ENCODE measurements at places on chromosomes 12 and 14. TPM values are rescaled to one million over a fixed set of nuclear protein-coding genes. Genes with fewer than 3 reads are reported as not detected.

GRCh38 chr14:103692159-103692558, 23.1 kb downstream of the XRCC3 start:
- no peak for DNase-seq

The KDM5A gene
- 36.4 TPM for total RNA-seq

The FAM181A gene
- total RNA-seq, result not detected

The PKP2 gene
- 376 TPM for total RNA-seq

The C14orf180 gene
- total RNA-seq, result 17.1 TPM

The SLC10A1 gene
- total RNA-seq, result not detected

The TCL1B gene
- total RNA-seq, result not detected

DNA sequence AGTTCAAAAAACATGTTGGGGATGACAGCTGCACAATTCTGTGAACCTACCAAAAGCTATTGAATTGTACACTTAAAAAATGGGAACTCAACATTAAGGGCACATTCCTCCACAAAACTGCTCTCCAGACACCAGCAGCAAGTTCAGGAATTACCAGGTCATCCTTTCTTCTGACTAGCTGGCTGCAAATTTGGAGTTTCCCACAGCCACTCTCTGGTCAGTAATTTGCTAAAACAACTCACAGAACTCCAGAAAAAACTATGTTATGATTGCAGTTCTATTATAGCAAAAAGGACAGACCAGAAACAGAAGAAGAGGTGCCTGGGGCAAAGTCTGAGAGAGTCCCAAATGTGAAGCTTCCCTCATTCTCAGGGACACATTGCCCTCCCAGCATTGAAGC, 20.1 kb upstream of the PLEKHD1 start:
- peak; percentile 12 for DNase-seq

- DNase-seq, result no peak
Measured at GRCh38 chr14:104438166-104438887, 141.2 kb upstream of the C14orf180 start.

- DNase-seq, result no peak
Measured at GRCh38 chr12:131363393-131363792, 347.5 kb upstream of the SFSWAP start.

DNA sequence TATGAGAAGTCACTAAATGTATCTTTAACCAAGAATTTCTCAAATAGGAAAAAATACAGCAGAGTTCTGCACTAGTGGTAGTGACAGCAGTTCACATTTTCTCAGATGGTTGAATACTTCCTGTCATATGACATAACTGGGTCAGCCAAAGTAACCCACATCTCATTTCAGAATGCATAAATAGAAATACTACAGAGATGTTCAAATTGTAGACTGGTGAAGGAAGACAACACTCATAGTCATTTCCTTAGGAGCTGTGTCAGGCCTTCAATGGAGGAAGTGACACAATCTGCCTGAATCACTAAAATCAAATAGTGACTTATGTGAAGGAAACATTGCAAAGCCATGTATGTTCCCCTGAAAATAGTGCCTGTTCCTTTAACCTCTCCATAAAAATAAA, 32.4 kb downstream of the FERMT2 start:
- peak; percentile 57 for DNase-seq

DNA sequence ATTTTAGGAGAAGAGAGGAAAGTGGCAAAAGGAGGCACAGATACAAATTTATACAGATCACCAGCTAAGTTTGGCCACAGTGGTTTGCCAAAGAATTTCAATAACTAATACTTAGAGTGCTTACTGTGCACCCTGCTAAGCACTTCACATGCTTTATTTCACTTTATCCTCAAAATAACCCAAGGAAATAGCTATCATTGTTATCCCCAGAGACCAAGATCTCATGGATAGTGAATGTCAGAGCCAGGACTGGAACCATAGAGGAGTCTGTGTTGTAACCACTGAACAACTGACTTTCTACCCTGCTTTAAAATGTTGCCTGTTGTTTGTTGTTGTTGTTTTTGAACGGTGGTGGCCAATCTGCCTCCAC, 1.3 kb upstream of the TCP11L2 start:
- peak; percentile 11 for DNase-seq

The TOGARAM1 gene
- total RNA-seq, result 20.7 TPM

- no peak for DNase-seq
Measured at GRCh38 chr12:2284321-2284813, 231.6 kb downstream of the CACNA1C start.

The RNU4-1 gene
- not detected for total RNA-seq

The TMEM30B gene
- not detected for total RNA-seq

DNA sequence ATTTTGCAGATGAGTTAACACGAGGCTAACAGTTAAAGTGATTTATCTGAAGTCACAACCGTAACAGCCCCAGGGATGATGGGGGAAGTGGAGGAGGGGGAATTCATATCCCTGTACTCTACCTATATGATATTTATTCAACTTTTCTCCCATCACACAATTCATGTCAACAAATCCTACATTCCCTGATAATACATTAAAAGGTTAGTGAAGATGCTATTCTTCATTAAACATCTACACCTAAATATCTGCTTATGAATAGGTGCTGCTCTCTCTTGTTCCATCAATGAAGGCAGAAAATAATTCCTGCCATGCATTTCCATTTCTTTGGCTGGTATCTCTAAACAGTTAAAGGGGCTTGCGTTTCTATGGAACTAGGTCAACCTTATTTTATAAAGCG, 6.8 kb downstream of the YBX3 start:
- DNase-seq, result no peak

DNA sequence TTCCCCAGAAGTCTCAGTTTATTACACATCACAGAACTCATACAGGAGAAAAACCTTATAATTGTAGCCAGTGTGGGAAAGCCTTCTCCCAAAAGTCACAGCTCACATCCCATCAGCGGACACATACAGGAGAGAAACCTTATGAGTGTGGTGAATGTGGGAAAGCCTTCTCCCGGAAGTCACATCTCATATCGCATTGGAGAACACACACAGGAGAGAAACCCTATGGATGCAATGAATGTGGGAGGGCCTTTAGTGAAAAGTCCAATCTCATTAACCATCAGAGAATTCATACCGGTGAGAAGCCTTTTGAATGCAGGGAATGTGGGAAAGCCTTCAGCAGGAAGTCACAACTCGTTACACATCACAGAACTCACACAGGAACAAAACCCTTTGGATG, 20.1 kb downstream of the ZNF84 start:
- no peak for DNase-seq

- no peak for DNase-seq
Measured at GRCh38 chr12:101599311-101599710, 4.5 kb downstream of the MYBPC1 start.

- DNase-seq, result no peak
Measured at GRCh38 chr14:96085369-96085768, 46.2 kb downstream of the C14orf132 start.

DNA sequence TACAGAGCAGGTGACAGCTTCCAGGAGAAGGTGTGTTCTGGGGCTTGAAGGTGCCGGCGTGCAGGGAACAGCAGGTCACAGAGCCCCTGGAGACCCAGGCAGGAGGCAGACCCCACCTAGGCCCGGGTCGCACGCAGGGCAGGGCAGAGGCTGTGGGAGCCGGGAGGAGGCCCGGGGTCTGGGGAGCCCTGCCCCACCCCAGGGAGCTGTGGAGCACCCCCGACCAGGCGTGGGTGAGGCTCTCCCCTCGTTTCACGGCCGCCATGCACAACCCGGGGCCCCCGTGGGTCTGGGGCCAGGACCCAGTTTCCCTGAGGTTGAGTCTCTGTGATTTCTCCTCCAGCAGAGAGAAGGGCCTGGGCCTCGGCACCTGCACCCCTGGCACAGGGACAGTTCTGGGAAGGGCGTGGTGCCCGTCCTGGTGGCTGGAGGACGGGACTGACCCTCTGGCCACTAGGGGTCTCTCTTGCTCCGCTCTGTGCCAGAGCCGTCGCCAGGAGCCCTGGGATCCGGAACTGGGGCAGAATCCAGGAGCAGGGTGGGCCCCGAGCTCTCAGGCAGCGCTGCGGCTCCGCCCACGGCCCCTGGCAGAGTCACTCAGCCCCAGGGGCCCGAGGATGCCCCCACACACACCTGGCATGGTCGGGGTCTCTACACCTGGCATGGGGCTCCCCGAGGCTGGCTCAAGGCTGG, 75.2 kb upstream of the FBRSL1 start:
- DNase-seq, result peak; percentile 87

- no peak for DNase-seq
Measured at GRCh38 chr14:96416292-96416691, 24.4 kb downstream of the AK7 start.

DNA sequence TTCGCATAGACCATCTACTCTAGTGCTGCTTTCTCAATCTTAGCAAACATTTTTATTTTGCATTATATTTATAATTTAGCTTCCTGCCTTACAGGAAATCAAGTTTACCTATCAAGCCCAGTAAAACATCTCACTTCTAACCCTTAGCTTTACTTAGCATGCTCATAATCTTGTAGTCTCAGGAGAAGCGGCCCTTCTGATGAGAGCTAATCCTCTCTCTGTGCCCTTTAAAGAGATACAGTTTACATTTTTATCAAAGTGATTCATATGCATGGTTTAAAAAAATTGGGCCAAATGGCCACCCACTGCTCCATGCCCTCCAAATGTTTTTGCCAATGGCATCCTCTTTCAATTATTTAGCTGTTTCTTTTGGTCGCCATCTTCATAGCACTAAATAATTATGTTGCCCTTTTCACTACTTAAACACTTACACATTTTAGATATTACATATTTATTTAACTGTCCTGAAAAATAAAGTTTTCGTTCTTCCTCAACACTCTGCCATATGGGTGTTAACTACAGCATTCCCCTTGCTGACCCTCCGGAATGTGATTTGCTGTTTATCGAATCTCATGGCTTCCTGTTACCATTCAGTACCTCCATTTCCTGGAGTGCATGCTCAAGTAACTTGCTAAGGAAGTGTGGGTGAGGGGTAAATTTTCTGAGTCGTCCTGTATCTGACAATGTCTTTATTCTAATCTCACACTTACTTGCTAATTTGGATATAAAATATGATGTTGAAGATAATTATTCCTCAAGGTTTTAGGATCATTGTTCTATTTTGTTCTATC, 29.3 kb downstream of the YLPM1 start:
- no peak for DNase-seq

GRCh38 chr12:107458163-107458562, 227.4 kb upstream of the PWP1 start:
- DNase-seq, result peak; percentile 2

- DNase-seq, result no peak
Measured at GRCh38 chr14:63524537-63525155, 18.5 kb downstream of the PPP2R5E start.

- DNase-seq, result no peak
Measured at GRCh38 chr12:114450515-114451300, 44.8 kb upstream of the TBX5 start.

The PROX2 gene
- total RNA-seq, result not detected

- peak; percentile 14 for DNase-seq
Measured at GRCh38 chr12:15979096-15980092, 68.3 kb downstream of the DERA start.

DNA sequence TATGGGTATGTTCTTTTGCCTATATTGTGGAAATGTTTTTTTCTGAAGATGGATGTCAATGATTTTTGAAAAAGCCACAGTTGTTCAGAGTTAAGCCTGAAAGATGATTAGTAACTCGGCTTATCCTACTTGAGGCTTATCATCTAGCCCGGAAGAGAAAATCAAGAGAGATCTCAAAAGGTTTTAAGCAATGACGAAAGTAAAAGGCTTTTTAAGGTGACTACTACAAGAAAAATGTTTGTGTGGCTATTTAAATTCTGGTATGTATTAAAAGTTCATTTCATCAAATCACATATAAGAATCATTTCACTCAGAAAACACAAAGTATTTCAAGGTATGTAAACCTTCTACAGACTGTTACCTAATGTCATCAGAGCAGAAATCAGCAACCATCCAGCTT, 40.2 kb downstream of the HEATR5A start:
- DNase-seq, result no peak

GRCh38 chr14:40292664-40293063, 860.4 kb upstream of the FBXO33 start:
- no peak for DNase-seq

The MIP gene
- not detected for total RNA-seq

DNA sequence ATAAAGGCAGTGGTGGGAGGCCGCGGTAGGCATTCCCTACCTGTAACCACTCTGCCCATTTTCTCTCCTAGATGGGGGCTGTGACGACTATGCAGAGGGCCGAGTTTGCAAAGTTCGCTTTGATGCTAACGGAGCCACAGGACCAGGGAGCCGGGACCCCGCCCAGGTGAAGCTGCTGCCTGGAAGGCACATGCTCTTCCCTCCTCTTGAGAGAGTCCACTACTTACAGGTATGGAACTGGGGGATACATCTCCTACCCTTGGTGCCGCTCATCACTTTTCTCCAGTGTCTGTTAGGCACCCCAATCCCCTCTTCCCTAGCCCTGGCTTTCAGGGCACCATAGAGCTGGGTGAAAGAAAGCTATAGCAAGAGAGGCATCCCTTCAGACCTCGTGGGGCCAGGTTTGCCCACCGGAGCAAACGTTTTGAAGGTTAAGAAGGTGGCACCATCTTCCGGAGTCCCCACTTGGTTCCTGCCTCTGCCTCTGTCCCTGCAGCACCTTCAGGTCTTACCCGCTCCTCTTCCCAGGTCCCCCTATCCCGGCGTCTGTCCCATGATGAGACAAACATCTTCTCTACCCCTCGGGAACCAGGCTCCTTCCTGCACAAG, 2.0 kb upstream of the P3H3 start:
- DNase-seq, result no peak

DNA sequence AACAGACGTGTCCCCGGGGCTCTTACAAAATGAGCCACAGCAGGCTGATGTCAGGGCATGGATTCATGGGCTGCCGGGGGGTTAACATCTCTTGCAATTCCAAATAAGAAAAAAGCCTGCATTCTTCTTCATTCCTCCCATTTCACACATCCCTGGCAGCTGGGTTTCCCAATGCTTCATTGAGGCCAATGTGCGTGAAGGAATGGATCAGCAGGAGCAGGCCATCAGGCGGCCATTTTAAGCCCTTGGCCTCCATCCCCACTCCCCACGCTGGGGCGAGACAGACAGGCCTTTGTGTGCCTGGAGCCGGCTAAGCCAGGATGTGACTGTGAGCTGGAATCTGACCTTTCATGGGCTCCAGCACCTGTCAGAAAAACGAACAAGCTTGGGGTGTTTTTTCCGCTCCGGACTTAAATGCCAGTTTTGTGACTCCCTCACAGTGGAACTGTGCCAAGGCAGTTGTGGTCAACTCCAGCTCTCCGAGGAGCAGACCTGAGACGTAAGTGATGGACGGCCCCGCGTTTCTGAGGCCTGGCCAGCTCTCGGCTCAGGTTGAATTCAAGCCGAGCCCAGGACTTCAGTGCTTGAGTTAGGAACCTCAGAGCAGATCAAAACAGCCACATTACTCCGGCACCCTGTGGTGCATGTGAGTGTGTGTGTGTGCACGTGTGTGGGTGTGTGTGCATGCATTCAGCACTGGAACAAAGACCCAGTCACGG, 133.1 kb downstream of the TMEM30B start:
- DNase-seq, result peak; percentile 94

The RBM25 gene
- total RNA-seq, result 27.8 TPM

Data from cardiac muscle cell (in vitro differentiated cells and primary cell).